ENCODE measurements at places on chromosomes 12 and 14. TPM values are rescaled to one million over a fixed set of nuclear protein-coding genes. Genes with fewer than 3 reads are reported as not detected.

GRCh38 chr14:100065942-100066574 is 836 bp downstream of the EVL start:
- DNase-seq: no peak

DNA sequence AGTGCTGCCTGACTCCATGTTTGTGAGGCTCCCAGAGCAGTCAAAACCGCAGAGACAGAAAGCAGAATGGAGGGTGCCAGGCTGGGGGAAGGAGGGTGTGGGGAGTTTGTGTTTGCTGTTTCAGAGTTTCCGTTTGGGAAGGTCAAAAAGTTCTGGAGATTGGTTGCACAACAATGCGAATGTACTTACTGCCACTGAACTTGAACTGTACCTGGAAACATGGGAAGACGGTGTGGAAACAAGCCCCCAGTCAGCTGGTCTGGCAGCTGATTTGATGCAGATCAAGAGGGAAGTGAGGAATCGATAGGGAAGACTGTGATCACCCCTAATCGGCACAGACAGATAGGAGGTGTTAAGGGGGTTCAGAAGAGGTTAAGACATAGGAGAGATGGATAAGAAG is 35.3 kb upstream of the INF2 start:
- DNase-seq: no peak

- no peak for DNase-seq
Observed at GRCh38 chr14:87331991-87332390, 661.0 kb downstream of the GALC start.

DNA sequence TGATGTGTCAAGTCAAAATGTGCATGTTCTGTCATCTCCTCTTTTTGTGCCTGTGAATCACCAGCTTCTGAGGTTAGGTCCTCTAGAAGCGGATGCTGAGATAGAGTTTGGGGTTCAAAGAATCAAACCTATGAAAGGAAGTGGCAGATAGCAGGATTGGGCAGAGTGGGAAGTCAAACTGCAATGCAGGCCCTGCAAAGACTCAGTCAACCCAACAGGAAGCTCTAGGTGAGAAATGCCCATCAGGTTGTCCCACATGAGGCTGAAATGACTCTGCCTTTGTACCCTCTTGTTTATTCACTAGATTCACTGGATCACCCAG is 4.5 kb upstream of the MIA2 start:
- DNase-seq: no peak

The CCDC196 gene
- not detected for total RNA-seq

The SLC41A2 gene
- 11.6 TPM for total RNA-seq

Data from Peyer's patch (tissue), 4 donors.